T-helper 9 cell (primary cell): ENCODE measurements at places on chromosomes 3 and 15.

GRCh38 chr15:71355268-71355667 is 240.0 kb downstream of the THSD4 start:
- DNase-seq: no peak

GRCh38 chr15:36917411-36918267 is 182.7 kb downstream of the MEIS2 start:
- DNase-seq: no peak

DNA sequence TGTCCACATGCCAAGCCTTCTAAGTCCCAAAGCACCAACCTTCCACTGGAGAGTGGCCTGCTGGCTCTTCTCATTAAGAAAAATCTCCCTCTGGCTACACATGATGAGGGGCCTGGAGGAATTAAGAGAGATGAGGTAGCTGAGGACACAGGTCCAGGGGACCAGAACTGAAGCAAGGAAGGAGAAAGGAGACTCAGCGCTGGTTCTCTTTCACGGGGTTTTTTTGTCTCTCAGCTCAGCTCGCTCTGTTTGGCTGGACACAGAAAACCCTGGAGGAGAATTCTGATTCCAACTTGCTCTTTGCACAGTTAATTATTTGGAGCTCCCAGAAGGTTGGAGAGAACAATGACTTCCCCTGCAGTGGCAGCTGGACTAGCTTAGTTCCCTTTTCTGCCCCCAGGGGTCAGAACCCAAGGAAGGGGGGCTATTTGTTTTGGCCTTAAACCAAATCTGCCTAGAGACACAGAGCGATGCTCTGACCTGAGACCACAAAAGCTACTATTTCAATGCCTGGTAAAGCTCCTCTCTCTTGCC is 507.6 kb downstream of the FHIT start:
- no peak for DNase-seq

DNA sequence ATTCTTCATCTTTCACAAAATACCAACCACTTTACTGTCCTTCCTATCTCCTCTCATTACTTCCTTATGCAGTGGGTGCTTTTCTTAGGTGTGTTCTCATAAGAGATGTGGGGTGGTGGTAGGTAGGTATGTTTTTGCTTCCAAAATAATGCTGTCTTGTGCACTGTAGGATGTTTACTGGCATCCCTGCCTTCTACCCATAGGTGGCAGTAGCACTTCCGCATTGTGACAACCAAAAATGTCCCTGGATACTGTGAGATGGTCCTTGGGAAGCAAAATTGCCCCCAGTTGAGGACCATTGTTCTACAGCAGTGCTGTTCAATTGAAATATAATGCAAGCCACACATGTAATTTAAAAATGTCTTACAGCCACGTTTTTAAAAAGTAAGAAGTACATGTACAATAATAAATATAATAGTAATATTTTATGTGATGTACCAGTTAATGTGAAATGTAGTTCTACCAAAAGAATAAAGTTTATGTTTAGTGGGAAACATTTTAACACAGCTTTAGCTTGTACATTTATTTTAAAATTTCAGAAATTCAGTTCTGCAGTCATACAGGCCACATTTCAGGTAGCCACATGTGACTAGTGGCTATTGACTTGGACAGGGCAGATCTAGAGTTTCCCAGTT is 75.2 kb downstream of the NEO1 start:
- no peak for DNase-seq

DNA sequence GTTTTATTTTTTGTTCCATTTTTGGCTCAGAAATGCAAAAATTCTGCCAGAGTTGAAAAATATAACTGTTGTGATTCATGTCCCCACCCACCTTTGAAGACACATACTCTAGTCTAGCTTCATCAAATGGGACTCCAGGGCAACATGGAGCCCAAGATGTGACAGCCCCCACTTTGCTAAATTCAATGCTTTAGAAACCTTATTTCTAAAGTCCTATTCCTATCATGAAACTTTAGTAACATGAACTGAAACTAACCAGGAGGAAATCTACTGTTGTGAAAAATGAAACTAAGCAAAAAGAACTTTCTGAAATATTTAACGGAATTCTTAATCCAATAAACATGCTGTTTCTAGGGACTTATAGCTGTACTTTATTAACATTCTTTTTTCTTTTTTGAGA is 20.3 kb downstream of the UBP1 start:
- DNase-seq: no peak

DNA sequence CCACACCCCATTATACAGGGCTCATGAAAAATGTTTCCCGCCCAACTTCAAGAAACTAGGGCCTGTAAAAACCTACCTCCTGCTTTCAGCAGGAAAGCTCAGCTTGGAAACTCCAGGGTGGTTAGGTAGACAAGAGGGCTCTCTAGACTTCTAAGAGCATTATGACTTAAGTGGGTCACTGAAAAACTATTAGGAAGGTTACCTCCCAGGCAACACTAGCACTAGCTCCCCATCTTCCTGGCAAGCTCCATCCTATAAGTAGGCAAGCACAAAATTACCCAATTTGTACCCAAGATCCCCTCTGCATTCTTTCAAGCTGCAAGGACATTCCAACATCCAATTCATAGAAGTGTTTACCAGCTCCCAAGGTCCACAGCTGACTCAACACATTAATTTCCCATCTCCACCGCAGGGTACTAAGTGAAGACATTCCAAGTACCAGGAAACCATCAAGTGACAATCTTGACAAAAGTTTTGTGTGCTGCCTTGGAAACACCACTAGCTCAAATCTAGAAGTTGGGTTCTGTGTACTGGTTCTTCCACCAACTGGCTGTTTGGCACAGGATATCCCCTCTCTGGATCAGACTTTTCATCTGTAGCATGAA is 46.9 kb downstream of the WNT5A start:
- DNase-seq: no peak

- DNase-seq: no peak
These were observed 71.6 kb downstream of the MEIS2 start for GRCh38 chr15:37028625-37029296.

DNA sequence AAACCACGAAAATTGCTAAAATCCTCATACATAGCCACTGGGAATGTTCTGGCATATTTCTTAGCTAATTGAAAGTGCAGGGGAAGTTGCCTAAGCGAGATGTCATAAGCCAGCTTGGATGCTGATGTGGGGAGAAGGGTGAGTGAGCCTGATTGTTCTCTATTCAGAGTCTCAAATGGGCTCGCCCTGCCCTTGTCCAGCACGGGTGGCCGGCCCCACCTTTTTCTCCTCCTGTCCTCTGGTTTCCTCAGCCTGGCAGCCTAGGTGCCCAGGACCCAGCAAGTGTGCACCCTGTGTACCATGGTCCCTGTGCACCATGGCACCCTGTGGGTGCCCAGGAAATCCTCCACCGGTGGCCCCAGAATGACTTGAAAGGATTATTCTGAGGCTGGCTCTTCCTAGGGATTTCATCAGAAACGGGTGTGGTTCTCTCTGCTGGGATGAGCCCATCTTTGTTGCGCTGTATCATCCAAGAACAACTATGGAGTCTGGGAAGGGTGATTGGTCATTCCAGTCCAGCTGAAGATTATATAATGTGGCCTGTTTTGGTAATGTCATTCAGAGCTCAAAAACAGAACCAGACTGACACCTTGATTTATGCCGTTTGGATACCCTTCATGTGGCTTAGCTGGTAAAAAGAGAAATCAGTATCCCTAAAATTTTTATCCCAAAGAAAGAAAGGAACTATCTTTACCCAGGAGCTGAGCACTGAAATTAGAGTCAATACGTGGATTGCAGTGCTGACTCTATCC is 150.8 kb upstream of the BHLHE40 start:
- no peak for DNase-seq

DNA sequence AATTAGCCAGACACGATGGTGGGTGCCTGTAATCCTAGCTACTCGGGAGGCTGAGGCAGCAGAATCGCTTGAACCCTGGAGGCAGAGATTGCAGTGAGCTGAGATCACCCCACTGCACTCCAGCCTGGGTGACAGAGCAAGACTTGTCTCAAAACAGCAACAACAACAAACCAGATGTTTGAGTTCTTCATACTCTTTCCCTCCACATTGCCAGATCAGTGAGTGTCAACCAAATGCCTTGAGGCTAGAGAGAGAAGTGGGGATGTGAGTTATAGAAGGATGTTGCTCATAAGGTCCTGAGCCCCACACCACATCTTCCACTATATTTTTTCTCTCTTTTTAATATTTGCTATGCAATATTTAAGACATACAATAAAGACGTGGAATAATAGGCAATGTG is 19.8 kb downstream of the MAPKBP1 start:
- DNase-seq: no peak

DNA sequence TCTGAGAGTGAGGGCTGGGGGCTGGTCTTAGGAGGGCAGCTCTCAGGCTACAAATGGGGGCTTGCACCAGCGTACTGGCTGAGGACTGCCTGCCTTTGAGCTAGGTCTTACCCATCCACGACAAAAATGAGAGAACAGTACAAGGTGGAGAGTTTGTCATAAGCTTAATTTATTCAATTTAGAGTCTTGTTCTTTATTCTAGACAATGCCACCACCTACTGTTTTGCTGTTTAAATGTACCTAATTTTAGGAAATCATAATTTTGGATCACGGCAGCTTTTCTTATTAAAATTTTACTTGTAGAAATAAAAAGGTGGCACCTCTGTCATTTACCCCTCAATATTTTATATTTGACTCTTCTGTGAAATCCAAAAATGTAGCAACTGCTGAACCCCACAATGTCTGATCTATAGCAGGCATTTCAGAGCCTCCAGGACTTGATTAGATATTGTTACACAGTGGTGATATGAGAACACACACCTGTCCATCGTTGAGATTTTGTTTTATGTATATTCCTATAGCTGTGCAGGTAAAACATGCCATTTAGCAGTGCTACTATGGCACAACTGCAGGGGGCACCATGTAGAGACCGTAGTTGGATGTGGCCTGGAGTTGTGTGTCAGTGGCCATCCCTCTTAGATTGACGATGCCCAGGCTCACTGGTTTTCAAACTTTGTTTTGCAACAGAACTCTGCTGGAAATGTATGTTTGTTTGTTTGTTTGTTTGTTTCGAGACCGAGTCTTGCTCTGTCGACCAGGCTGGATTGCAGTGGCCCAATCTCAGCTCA is 88.6 kb downstream of the SLCO3A1 start:
- DNase-seq: no peak

DNA sequence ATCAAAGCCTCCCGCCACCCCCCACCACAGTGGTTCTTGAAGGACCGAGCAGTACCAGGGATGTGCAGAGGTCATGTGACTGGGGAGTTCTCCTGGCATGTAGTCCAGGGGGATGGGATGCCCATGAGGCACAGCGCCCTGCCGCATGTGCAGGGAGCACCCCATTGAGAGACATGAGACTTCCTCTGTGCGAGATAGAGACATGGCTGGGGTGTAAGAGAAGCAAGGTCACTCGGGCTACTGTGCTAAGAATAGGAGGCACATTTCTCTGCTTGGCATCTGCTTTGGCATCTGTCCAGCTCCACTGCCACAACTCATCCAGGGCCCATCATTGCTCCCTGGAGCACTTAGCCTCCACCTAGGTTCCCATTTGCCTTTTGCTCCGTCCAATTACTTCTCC is 2.4 kb upstream of the CYP1A1 start:
- DNase-seq: no peak

DNA sequence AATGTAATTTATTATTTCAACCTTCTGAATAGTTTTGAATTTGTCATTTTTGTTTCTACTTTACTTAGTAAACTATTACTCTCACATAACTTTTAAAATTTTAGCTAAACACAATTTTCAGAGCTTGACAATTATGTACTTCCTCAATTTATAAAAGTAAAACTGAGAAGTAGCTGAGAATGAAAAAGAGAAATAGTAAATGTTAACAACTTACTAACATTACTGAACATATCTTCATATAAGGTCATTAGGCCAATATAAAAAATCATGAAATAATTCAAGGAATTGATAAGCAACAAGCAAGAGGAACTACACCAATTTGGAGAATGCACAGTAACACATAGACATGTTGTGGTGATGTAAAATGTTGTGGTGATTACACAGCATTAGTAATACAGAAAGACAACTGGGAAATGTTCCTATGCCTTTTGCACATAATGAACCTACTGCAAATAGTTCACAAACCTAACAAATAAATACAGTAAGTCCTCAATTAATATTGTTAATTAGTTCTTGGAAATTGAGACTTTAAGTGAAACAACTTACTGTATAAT is 137.9 kb downstream of the CBLB start:
- DNase-seq: no peak

DNA sequence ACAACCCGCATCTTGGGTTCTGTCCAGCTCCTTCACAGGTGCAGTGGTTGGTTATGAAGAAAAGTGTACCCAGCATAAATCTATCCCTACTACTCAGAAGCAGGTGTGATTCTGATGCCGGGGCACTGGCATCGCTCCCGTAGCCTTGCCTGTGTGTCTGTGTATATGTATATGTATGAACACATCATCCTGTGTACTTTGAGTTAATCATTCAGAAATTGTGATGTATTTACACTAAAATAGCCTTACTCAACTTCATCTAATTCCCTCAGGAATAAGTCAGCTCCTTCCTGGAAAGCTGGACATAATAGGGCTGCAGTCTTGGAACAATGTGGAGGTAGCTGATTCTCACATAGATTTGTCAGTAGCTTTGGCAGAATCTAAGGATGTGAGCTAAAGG is 6.7 kb upstream of the ZBED2 start:
- no peak for DNase-seq

GRCh38 chr3:170247875-170248274 is 25.7 kb downstream of the PRKCI start:
- DNase-seq: no peak

DNA sequence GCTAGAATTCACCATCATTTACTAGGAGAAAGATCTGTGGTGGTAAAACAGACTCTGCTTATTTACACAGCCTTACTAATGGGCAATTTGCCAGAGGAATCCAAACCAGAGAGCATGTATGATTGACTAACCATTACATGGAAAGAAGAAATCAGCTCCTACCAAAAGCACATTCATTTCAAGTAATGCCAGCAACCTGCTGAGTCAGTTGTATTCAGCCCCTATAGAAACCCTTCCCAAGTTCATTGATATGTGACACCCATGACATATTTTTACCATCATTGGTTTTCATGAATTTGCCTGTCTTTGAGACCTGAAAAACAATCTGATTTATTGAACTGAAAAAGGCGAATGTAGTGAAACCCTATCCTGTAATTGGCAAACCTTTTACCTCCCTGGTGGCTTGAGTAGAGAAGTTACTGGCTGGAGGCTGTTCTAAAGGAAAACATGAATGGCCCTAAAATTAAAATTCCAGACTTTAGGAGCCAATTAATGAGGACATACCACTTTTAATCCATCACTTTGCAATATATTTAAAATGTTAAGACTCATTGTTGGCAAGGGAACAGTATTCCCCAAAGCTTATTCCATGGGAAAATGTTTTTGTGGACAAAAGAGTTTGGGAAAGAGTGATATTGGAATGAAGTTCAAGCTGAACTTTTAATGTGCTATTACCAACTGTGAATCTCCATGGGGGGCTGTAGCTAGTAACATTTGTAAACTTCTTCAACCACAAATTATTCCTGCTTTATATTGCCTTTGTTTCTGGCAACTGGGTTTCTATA is 542.9 kb downstream of the FHIT start:
- DNase-seq: no peak
